ENCODE measurements at places on chromosomes 3 and 15. TPM values are rescaled to one million over a fixed set of nuclear protein-coding genes. Genes with fewer than 3 reads are reported as not detected.

TMEM212 gene
- total RNA-seq: not detected

NANOGP8 gene
- not detected for total RNA-seq

AQP9 gene
- 0.31 TPM for total RNA-seq

GOLGA8K gene
- 0.50 TPM for total RNA-seq

ARHGAP11A gene
- 4.7 TPM for total RNA-seq

DNA sequence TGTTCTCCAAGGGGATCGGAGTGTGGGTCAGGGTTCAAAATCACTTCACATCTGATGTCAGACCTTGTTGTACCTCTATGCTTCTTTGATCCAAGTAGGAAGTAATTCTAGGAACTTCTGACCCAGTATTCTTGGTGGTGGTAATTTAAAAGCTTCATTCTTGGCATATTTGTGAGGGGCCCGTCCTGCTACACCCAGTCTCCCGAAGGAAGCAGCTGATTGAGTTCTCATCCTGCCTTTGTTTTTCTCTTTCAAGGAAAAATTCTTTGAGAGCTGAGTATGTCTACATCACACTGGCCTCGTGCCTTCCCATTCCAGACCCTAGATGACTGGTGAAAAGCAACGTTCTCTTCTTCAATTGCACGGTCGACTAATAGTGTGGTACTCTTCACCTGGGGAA, 234.4 kb upstream of the TPRG1 start:
- H3K4me3 ChIP-seq: no peak overlapping the region
- no peak for DNase-seq
- no peak overlapping the region for H3K27ac ChIP-seq
- no peaks in the 10 kb centered on the region for H3K36me3 ChIP-seq

GRCh38 chr3:67011414-67012131, 13.5 kb downstream of the KBTBD8 start:
- no peaks in the 10 kb centered on the region for H3K27me3 ChIP-seq
- H3K4me3 ChIP-seq: no peak overlapping the region
- peaks cover 5% of the 10 kb centered on the region for H3K4me1 ChIP-seq
- DNase-seq: no peak
- peaks cover 24% of the 10 kb centered on the region for H3K36me3 ChIP-seq
- no peak overlapping the region for H3K27ac ChIP-seq

- H3K4me3 ChIP-seq: no peak overlapping the region
- H3K27me3 ChIP-seq: no peaks in the 10 kb centered on the region
- H3K4me1 ChIP-seq: no peaks in the 10 kb centered on the region
- no peak overlapping the region for H3K27ac ChIP-seq
- H3K36me3 ChIP-seq: no peaks in the 10 kb centered on the region
Measured at GRCh38 chr15:81751816-81752545, 293.8 kb downstream of the MEX3B start.

DNA sequence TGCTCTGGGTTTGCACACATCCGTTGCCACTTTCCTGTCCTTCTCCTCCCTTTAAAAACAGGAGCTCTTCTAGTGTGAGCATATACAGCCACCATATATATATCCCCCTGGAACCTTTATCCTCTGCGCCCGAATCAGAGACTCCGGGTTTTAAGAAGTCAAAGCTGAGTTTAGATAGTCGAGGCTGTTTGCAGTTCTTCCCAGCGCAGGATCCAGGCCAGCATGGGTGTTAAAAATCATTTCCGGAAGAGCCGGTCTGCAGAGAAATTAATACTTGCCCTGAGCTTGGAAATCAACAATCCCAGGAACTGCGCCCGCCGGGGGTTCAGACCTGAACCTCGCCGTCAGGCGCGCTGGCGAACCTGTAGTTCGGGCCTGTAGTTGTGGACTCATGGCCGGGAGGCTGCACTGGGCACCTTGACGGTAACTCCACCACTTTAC, 2.3 kb downstream of the SHOX2 start:
- H3K27ac ChIP-seq: no peak overlapping the region
- no peak for DNase-seq
- H3K4me1 ChIP-seq: peaks cover 43% of the 10 kb centered on the region
- H3K36me3 ChIP-seq: no peaks in the 10 kb centered on the region

- H3K27me3 ChIP-seq: peaks cover 4% of the 10 kb centered on the region
- H3K27ac ChIP-seq: no peak overlapping the region
- no peaks in the 10 kb centered on the region for H3K36me3 ChIP-seq
- no peak overlapping the region for H3K4me3 ChIP-seq
Measured at GRCh38 chr15:30882849-30883433, 20.8 kb upstream of the FAN1 start.

GRCh38 chr3:153343988-153344782, 182.2 kb downstream of the RAP2B start:
- H3K27ac ChIP-seq: no peak overlapping the region
- no peak overlapping the region for H3K4me3 ChIP-seq
- no peaks in the 10 kb centered on the region for H3K27me3 ChIP-seq

DNA sequence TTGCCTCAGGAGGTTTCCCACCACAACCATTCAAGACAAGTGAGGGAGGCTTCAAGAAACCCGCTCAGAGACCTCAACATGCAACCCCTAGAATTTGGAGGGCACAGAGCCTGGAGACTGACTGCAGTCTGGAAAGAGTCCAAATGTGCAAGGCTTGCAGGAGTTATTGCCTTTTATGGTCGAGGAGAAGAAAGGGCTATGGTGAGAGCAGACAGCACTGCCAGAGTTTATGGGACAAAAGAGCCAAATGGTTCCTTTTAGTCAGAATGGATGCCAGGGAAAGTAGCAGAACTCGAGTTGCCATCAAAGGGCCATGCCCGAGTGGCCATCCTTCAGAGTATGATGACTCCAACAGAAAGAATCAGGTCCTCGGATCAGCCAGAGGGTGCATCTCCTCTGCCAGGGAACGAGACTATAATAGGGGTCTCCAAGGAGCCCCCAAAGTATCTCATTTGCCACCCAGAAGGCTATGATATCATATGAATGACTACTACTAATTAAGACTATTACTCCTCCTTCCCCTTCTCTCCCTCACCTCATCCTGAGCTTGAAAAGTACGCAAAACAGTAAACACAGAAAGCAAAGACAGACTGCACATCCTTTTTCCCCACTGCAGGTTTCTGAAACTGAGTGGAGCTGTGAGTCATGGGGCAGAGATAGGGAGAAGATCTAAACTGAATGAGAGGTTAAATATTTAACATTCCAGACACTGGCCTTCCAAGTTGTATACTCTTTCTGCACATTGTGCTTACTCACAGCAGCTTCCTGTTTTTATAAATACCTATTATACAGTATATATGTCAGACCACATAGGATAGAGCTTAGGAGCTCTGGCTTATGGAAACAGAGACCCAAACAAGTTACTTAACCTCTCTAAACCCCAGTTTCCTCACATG, 33.9 kb upstream of the TMCO5A start:
- no peaks in the 10 kb centered on the region for H3K36me3 ChIP-seq
- H3K27me3 ChIP-seq: peaks cover 3% of the 10 kb centered on the region
- H3K4me3 ChIP-seq: no peak overlapping the region
- H3K27ac ChIP-seq: no peak overlapping the region
- no peak for DNase-seq

DNA sequence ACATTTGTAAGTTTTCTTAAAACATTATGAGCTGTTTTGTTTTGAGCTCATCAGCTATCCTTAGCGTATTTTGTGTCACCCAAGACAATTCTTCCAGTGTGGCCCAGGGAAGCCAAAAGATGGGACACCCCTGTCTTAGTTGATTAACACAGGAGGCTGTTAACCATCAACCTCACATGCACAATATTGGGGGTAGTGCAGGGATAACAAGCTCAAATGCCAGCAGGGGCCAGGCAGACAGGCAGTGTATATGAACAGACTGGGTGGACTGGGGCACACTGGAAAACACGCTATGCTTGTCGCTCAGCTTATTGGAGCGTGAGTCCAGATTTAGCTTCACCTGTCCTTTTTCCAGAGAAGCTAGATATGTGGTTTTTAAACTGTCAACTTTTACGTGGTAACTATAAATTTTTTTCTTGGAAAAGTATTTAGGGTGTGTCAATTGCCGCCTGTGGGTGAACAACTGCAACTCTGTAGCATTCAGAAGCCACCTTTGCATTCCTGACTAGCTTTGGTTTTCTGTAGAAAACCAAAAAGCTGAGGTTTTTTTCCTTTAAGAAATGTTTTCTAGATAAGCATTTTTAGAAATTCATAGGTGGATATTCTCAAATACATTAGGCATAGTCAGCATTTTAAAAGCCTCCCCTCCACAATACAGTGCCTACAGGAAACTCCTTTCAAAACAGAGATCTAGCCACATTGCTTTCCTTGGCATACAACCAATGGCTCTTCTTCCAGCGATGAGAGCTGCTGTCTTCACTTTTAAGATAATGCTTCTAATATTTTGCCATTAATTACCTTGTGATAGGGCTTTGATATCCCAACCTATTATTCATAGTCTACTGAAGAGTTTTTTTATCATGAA, 14.6 kb downstream of the PSMD6 start:
- peaks cover 99% of the 10 kb centered on the region for H3K36me3 ChIP-seq
- H3K27ac ChIP-seq: no peak overlapping the region
- no peaks in the 10 kb centered on the region for H3K4me1 ChIP-seq
- no peaks in the 10 kb centered on the region for H3K27me3 ChIP-seq
- no peak for DNase-seq

DNA sequence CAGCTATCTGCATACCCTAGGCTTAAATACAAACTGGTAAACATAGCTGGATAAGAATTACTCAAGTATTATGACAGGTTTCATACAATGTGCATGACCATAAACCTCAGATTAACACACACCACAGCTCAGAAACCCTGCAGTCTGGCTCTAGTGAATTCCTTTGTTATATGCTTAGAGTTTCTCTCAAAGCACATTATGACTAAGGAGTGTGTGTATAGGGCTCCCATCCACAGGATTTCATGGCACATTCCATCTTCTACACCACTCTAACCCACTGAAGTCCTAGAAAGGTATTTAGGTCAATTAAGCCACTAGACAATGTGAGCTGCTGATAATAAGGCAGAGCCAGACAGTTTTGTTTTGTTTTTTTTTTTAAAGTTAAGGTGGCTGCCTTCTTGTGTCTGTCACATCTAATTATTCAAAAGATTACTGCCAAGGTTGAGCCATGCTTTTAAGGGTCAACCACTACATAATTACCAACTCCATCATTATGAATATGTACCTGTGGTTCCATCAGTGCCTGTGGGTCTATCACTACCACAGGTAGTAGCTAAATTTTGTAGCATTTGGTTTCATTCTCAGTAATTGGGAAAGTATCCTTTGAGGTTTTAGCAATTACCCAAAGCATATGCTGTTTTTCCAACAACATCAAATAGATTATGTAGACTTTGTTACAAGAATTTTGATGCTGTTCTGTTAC, 107.0 kb downstream of the ALCAM start:
- no peaks in the 10 kb centered on the region for H3K4me1 ChIP-seq
- no peak overlapping the region for H3K4me3 ChIP-seq
- H3K36me3 ChIP-seq: no peaks in the 10 kb centered on the region
- H3K27me3 ChIP-seq: no peaks in the 10 kb centered on the region
- DNase-seq: no peak
- H3K27ac ChIP-seq: no peak overlapping the region

GRCh38 chr3:95725770-95726169, 1088.6 kb upstream of the EPHA6 start:
- H3K4me1 ChIP-seq: no peaks in the 10 kb centered on the region
- DNase-seq: no peak
- H3K27ac ChIP-seq: no peak overlapping the region
- H3K36me3 ChIP-seq: no peaks in the 10 kb centered on the region
- no peaks in the 10 kb centered on the region for H3K27me3 ChIP-seq

GRCh38 chr3:49652218-49652902, 21.8 kb upstream of the APEH start:
- no peaks in the 10 kb centered on the region for H3K36me3 ChIP-seq
- no peaks in the 10 kb centered on the region for H3K4me1 ChIP-seq
- DNase-seq: no peak
- no peak overlapping the region for H3K4me3 ChIP-seq
- H3K27ac ChIP-seq: no peak overlapping the region

Measured in CD4-positive, alpha-beta T cell (primary cell).